ENCODE measurements at places on chromosomes 5 and 9.

DNA sequence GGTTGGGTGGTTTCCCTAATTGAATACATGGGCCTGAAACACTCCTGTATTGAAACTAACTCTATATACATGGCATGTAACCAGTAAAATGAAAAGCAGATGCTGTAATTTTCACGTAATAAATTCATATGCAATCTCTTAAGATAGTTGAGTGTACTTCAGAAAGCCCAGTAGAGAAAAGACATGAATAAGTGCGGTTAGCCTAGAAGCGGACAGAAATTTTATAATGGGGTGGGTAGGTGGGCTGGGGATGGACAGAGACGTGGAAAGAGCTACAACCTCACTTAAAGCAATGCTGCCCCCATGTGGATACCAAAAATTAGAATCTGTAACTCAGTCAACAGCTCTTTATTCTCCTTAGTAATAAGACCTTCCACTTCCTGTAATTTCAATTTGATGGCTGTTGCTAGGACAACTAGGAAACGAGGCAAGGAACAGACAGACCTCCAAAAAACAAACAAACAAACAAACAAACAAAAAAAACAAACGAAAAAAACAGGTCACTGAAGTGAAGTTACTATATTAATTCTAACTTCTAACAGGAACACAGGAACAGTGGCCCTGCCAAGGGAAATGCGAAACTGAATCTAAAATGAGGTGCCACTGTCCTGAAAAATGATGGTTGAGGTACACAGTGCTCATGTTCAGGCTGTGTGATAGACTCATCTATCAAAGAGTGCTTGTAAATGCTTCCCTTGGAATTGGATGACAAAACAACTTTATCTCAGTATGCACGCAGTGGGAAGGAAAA, 103.4 kb upstream of the GNA14 start:
- no peak for DNase-seq

DNA sequence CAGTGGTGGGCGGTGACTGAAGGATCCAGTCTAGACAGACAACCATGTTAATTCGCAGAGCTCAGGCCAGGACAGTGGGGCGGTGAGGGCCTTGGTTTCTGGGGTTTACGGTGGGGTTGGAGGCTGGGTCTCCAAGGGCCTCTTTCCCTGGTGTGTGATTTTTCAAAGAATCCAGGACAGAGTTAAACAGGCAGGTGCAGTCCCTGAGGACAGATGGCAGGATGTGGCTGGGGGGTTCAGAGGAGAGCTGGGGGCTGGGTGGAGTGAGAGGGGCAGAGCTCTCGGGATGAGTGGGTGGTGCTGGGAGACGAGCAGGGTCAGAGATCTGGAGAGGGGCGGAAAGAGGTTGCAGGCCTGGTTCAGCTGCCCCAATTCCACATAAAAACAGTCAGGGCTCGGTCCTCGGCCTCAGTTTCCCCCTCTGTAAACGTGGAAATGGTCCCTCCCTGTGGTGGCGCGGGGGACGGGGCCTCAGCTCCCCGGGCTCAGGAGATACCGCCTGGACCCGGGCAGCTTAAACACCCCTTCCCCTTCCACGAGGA, 145.9 kb downstream of the GAPVD1 start:
- DNase-seq: no peak

DNA sequence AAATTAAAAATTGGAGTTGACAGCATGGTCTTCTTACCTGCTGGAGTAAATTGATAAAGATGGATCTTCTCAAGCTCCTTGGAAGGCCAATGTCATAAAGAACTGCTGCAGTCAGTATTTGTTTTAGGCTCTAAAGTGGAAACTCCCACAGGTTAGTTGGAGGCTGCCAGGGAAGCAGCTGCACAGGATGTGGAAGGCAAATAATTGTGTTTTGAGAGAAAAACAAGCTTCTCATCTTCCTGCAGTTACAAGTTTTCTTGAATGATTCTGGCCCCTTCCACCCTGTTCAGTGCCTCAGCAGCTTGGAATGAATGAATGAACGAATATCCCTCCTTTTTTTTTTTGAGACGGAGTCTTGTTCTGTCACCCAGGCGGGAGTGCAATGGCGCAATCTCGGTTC, 13.9 kb downstream of the MROH2B start:
- DNase-seq: no peak

- no peak for DNase-seq
Observed at GRCh38 chr5:141882594-141883183, 4.5 kb upstream of the PCDH1 start.

- DNase-seq: no peak
Observed at GRCh38 chr5:16134204-16134603, 45.4 kb downstream of the MARCHF11 start.

GRCh38 chr5:179413711-179414458, 68.6 kb upstream of the ADAMTS2 start:
- DNase-seq: no peak

- no peak for DNase-seq
Observed at GRCh38 chr9:107180206-107180605, 102.9 kb upstream of the RAD23B start.

DNA sequence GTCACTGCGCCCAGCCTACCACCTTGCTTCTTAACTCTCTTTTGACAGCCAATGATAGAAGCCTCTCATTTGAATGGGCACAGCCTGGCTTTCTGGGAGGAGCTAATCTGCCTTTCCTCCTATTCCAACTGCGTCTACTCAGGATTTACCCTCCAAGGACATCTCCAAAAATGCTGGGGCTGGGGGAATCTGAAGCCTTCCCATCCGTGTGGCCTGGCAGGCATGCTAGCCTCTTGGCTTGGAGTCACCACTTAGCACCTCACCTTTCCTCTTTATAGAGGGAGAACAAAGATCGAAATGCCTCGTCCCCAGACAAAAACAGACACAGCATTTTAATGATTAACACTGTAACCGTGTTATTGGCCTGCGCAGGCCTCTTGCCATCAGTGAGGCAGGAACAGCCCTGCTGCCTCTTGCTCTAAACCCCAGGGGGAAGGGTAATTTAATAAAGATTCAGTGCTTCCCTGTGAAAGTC, 108.2 kb upstream of the KLF4 start:
- no peak for DNase-seq

DNA sequence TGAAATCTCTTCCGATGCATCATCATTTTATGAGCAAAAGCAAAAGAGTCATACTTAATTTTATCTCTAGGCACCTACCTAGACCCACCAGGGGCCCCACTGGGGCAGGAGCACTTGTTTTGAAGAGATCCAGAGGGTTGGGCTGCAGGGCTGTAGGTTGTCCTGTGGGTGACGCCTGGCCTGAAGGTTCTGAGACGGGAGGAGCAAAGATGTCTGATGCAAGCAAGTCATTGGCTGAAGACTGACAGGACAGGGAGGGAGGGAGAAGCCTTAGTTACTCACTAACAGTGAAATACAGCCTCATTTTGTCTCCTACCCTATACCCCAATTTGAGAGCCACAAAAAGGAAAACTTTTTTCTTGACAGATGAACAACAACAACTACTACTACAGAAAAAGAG, 17.1 kb upstream of the C9 start:
- DNase-seq: no peak

DNA sequence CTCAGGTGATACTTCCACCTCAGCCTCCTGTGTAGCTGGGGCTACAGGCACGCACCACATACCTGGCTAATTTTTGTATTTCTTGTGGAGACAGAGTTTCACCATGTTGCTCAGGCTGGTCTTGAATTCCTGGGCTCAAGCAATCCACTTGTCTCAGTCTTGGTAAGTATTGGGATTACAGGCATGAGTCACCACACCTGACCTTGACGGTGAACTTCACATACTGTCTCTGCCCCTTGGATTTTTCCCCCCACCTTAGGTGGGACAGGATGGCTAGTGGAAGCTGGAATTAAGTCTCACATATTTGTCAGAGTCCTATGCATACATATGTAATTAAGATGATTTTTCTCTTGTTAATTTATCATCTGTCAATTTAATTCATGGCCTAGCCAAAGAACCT, 20.9 kb upstream of the RFK start:
- DNase-seq: no peak

DNA sequence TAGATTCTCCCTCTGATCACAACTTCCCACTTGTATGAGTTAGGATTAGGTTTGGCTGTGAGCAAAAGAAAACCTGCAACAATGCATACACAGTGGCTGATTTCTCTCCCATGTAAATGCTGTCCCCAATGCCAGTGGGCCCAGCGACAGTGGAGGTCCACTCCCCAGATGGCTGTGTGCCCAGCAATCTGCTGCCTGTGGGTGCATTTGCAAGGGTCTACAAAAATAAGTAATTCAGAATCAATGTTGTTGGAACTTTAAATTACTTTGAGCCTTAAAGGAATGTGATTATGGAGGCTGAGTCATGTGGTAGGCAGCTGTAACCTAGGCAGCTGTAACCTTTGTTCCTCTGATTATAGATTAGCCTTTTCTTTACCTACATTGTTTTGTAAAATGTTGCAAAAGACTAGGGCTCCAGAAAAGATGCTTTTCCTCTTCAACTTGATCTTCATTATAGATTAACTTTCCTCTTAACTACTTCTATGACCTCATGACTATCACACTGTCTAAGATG, 14.2 kb upstream of the MXD3 start:
- DNase-seq: no peak

- no peak for DNase-seq
Observed at GRCh38 chr9:123355761-123356431, at the start of gene CRB2. TSS of gene CRB2 (plus strand) at chr9:123356197. CDS start at chr9:123356261, 64 bp downstream.

GRCh38 chr9:6090277-6091210, 75.1 kb upstream of the RANBP6 start:
- no peak for DNase-seq

DNA sequence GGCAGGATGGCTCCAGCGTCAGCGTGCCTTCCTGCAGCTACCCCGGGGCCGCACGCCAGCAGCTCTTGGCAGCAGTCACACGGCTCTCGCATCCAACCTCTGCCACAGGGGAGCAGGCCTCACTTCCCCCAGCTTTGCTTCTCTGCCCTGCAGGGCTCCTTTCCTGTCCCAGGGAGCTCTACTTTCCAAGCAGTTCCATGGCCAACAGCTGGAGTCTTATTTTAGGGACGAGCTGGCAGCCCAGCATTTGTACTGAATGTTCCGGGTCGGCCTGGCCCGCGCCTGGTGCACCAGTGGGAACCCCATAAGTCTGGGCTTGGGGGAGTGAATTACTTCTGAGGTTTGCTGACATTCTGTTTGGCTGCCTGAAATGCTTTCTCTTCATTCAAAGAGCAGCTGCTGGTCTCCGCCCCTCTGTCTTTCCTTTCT, 34.6 kb downstream of the GADD45G start:
- no peak for DNase-seq

DNA sequence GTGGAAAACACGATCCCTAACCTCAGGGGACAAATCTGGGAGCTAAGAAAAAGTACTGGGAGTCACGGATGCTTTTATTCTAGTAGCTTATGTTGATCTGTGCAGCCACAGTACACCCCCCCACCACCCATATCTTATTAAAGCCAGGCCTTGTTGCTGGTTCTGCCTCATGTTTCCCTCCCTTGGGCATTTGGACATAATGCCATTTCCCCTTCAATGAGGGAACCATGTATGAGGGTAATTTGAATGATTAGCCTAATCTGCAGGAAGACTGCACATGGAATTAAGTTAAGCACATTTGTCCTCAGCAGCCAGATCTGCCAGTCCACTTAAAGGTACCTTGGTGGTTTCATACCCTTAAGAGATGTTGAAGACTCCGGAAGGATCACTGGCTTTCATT, 102.0 kb downstream of the ARHGAP26 start:
- DNase-seq: no peak

- DNase-seq: no peak
Observed at GRCh38 chr9:115035841-115036612, 81.9 kb downstream of the TNC start.

- no peak for DNase-seq
Observed at GRCh38 chr5:125634216-125634835, 788.9 kb upstream of the GRAMD2B start.

DNA sequence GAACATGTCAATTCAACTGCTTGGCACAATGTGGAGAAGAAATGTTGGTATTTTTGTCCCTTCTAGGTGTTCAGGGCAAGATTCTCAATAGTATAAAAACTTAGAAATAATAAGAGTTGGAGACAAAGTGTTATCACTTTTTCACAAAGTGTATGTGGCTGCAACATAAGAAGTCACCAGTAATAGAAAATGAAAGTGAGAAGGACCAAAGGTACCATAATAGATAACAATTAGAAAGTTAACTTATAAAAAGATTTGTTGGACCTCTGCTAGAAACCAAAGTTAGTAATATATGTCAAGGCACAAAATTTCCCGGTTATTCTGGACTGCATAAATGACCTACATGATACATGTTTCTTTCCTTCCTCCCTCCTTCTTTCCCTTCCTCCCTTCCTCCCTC, 1535.3 kb downstream of the EFNA5 start:
- DNase-seq: no peak

- peak; percentile 9 for DNase-seq
Observed at GRCh38 chr5:140402258-140403074, 833 bp downstream of the ANKHD1 start.

- no peak for DNase-seq
Observed at GRCh38 chr9:77663754-77664153, 15.6 kb upstream of the GNA14 start.

- no peak for DNase-seq
Observed at GRCh38 chr9:16540743-16541613, 329.5 kb downstream of the BNC2 start.

- no peak for DNase-seq
Observed at GRCh38 chr9:96419691-96419969, 1.5 kb upstream of the ZNF367 start.

DNA sequence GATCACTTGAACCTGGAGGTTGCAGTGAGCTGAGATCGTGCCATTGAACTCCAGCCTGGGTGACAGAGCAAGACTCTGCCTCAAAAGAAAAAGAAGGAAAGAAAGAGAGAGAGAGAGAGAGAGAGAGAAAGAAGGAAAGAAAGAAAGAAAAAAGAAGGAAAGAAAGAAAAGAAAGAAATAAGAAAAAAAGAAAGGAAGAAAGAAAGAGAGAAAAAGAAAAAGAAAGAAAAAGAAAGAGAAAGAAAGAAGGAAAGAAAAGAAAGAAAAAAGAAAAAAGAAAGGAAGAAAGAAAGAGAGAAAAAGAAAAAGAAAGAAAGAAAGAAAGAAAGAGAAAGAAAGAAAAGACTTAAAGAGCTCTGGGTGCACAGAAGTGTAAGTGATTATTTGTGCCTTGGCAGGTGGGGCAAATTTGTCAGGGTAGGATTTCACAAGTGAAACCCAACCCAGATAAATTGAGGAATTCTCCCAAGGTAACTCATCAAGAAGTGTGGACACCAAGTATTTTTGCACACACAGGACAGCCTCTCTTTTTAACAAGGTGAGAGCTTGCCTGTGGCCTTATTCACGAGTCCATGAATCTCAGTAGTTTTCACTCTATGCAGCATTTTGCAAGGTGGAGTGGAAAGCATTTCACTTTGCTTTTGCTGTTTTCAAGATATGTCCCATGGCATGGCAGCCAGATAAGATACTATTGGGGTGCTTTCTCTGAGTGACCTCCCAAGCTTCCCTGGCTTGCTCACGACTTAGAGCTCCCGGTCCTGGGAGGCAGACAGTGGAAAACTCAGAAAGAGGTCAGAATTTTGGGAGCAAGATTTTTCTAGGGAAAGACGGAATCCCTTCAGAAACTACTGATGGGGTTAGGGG, 57.8 kb downstream of the C9orf153 start:
- no peak for DNase-seq

DNA sequence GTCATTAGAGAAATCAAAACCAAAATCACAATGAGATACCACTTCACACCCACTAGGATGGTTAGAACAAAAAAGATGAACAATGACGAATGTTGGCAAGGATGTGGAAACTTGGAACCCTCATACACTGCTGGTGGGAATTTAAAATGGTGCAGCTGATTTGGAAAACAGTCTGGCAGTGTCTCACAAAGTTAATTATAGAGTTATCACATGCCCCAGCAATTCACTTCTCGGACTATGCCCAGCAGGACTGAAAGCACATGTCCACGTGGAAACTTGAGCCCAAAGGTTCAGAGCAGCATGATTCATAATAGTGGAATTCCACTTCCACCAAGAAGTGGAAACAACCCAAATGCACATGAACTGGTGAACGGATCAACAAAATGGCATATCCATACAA, 85.0 kb upstream of the HRH2 start:
- no peak for DNase-seq

All from stimulated activated CD8-positive, alpha-beta memory T cell treated with anti-CD3 and anti-CD28 coated beads, Interleukin-7, amount 100 ng/mL, for 1 hour (primary cell).